ENCODE measurements at places on chromosomes 5 and 9.

DNA sequence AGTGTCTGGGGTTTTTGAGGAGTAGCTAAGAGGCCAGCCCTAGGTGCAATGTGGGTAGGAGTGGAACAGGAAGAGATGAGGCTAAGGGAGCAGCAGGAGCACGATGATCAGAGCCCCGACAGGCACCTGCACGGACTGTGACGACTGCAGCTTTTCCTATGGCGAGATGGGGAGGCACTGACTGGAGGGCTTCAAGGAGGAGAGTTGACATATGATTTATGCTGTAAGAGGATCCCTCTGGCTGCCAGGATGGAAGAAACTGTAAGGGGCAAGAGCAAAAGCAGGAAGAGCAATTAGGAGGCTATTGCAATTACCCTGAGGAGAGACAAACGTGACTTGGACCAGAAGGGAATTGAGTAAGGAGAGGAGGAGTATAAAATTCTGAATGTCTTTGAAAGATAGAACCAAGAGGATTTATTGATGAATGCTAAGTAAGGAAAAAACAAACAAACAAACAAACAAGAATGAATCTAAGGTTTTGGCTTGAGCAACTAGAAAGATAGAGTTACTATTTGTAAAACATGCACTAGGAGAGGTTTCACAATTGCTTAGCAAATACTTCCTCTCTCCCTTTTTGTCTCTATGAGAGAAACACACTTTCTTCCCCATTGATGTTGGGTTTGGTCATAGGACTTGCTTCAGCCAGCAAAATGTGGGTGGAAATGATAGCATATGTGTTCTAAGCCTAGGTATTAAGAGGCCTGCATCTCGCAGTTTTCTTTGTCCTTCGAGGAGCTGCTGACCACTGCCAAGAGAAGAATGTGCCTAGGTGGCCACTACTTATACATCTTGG, 32.9 kb downstream of the TRPC7 start:
- DNase-seq: no peak

- DNase-seq: no peak
These were observed 329.2 kb downstream of the EBF1 start for GRCh38 chr5:158770506-158770905.

GRCh38 chr9:123927625-123928532, 2.0 kb downstream of the DENND1A start:
- DNase-seq: no peak

GRCh38 chr9:86500667-86501435, 146.6 kb upstream of the TUT7 start:
- no peak for DNase-seq

GRCh38 chr9:136484153-136485048, 1.6 kb upstream of the SEC16A start:
- no peak for DNase-seq
